ENCODE measurements at places on chromosomes 2 and 18.

GRCh38 chr2:26561376-26561775 lies 79.8 kb downstream of the CIB4 start:
- no peak for DNase-seq

DNA sequence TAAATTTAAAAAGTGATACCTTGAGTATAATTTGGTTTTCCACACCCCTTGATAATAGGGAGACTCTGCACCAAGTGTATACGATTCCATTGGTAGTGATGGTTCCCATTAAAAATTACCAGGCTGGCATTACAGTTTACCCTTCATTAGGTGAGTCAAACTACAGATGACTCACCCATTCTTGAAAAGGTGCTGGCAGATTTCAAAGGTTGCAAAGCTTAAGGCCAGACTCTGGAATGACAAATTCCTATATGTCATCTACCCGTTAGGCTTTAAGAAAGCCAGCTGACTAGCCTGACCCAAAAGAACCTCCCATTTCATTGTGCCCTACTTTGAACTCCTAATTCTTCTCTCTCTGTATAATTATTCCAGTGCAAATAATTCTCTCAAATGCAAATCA lies 124.4 kb downstream of the LRRTM4 start:
- DNase-seq, result no peak

DNA sequence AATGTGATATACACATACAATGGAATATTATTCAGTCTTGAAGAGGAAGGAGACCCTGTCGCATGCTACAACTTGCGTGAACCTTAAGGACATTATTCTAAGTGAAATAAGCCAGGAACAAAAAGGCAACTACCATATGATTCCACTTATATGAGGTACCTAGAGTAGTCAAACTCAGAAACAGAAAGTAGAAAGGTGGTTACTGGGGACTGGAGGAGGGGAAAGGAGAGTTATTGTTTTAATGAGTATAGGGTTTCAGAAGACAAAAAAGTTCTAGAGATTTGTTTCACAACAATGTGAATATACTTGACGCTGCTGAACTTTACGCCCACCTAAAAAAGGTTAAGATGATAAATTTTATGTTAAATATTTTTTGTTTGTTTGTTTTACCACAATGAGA lies 47.0 kb downstream of the CXCR4 start:
- DNase-seq, result no peak

DNA sequence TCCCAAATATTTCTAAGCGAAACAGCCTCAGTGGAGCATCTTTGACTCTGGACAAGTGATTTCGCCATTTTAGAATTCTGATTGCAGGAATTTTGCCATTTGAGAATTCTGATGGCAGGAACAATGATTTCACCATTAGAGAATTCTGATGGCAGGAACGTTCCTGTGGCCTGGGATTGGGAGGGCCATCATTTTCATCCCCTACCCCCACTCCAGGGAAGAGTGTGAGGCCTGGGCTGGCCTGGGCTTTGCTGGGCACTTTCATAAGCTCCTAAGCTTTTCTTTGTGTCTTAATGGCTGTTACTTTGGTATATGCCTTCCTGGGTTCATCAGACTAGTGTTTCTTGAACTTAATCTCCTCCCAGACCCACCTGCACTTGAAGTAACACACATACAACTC lies 129.3 kb upstream of the EPAS1 start:
- no peak for DNase-seq

- peak; percentile 57 for DNase-seq
These were observed 1.9 kb downstream of the PTMA start for GRCh38 chr2:231709981-231710798.

- DNase-seq, result no peak
These were observed 170.0 kb upstream of the SIX3 start for GRCh38 chr2:44771522-44771921.
